Fibroblast of skin of right biceps (primary cell): ENCODE measurements at places on chromosomes 13 and 19.

- no peak for DNase-seq
Measured at GRCh38 chr19:8022275-8022674, 16.8 kb upstream of the ELAVL1 start.

DNA sequence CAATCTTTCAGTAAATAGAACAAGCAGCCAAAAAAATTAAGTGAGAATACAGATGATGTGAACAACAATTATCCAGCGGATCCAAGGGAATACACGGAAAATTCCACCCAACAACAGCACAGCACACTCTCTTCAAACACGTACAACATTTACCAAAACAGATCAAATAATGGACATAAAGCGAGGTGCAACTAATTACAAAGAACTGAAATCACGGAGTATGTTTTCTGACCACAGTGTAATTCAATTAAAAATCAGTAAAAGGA lies 26.2 kb downstream of the MIER2 start:
- DNase-seq: no peak

DNA sequence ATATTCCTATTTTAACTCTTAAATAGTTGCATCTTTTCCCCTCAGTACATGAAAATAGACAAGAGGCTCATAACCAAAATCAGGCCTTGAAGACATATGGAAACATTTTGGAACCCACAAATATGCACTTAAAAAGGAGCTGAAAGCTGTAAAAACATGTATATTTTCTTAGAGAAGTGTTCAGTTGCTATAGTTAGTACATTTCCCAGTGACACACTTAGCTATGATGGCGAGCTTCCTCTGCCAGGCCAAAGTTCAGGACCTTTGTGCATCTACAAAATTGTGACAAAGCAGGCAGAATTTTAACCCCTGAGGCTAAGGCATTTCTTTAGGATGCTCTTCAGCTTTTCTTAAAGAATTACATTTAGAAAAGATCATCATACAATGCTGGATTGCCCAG lies 54.5 kb downstream of the RCBTB2 start:
- DNase-seq: peak; percentile 53

DNA sequence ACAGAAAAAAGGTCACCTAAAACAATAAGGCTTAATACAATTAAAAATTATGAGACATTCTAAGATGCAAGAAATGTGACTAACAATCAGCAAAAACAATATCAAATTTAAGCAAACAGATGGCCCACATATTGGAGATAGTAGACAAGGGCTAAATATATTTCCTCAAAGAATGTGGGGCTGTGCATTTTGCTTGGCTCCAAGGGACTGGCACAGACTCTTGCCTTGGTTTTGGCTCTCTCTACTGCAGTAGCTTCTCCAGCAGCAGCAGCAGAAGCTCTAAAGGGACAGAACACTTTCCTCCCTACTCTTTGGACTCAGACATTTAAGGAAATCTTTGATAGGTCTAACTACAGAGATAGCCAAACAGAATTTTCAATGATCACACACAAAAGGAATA lies 38.2 kb upstream of the ZNF780A start:
- no peak for DNase-seq

DNA sequence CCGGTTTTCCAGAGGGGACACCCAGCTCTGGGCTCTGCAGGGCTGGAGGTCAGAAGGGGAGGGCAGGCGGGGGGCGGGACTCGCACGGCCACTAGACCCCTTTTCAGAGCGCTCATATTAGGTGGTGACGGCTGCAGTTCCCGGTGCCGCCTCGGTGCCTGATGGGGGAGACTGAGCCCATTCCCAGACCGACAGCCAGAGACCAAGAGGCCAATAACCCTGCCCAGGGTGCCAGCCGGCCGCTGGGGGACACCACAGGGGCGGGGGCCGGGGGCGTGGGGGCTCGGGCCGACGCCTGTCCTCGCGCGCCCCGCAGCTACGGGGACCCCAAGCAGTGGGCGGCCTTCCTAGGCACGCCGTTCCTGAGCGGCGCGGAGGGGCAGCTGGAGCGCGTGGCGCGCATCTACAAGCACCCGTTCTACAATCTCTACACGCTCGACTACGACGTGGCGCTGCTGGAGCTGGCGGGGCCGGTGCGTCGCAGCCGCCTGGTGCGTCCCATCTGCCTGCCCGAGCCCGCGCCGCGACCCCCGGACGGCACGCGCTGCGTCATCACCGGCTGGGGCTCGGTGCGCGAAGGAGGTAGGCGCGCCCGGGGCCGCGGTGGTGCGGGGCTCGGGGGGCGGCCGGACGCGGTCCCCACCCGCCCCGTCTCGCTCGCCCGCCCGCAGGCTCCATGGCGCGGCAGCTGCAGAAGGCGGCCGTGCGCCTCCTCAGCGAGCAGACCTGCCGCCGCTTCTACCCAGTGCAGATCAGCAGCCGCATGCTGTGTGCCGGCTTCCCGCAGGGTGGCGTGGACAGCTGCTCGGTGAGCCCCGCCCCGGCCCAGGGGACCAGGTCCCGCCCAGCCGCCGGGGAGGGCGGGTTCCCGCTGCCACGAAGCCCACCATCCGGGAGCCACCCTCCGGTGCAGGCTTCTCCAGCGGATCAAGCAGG lies 2.4 kb downstream of the TIMM13 start:
- DNase-seq: peak; percentile 82

DNA sequence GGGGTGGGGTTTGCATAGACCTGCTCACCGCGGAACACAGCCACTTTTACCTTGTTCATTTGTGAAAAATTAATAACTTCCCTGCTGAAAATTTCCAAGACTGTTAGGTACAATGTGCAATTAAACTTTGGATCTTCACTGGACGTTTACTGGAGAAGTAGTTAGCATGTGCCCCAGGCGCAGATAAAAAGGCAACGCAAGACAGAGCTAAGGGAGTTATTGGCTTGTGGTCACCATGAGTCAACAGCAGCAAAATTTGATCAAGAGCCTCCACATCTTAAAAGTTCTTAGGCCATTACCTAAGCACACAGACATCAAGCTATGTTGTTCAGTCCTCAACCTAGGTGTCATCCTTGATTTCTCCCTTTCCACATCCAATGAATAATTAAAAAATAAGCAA lies 257.0 kb downstream of the LHFPL6 start:
- DNase-seq: no peak

GRCh38 chr13:106415442-106415841 lies 120.0 kb downstream of the EFNB2 start:
- DNase-seq: no peak

DNA sequence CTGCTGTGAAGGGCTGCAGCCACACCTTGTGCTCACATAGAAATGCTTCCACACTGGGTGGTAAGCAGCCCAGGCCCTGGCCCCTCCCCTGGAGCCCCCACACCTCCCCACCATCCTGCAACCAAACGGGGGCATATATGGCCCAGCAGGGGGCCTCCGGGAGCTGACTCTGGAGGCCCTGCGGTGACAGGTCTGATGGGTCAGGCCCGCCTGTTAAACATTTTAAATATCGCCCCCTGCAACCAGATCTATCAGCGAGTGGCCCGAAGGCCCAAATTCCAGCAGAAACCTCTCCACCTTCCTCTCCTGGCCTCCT lies 48.0 kb upstream of the KATNAL1 start:
- peak; percentile 18 for DNase-seq

DNA sequence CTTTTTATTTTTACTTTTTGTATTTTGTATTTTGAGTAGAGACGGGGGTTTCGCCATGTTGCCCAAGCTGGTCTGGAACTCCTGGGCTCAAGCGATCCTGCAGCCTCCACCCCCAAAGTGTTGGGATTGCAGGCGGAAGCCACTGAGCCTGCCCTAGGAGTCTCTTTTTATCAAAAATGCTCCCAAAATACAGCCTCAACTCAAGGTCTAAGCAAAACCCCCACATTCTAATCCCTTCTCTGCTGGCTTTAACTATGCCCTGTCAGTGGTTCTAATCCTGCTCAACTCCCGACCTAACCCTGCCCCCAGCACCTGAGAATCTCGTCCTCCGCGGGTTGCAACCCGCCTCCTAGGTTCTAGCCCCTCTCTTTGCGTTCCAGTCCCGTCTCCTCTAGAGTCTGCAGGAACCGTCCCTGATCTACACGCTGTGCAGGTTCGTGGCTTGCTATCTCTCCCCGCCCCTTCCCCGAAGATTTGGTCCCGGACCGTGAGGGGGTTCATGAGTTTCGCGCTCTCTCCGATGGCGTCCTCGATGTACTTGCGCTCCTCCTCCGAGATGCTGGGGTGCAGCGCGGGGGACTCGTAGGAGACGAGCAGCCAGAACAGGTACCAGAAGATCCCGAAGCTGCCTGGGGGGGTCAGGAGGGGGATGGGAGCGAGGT lies 8.0 kb downstream of the SLC17A7 start:
- no peak for DNase-seq

GRCh38 chr19:40081411-40081810 lies 9.3 kb downstream of the ZNF780A start:
- DNase-seq: no peak

- DNase-seq: no peak
Measured at GRCh38 chr13:112767506-112768471, 78.0 kb downstream of the ATP11A start.

GRCh38 chr13:51270623-51271415 lies 48.6 kb downstream of the FAM124A start:
- no peak for DNase-seq

DNA sequence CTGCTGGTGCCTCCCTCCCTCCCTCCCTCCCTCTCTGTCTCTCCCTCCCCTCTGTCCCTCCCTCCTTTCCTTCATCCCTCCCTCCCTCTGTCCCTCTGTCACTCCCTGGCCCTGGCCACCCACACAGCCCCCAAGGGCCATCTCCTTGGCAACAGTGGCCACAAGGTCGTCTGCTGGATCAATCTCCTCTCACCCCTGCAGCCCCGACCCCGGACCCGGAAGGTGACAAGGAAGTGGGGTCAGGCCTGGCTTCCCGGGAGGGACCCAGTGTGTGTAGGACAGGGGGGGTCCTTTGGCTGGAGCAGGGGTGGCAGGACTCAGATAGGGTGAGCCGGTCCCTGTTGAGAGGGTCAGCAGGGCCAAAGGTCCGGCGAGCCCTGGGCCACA lies 21.9 kb upstream of the TCF3 start:
- no peak for DNase-seq
